ENCODE measurements at places on chromosomes 1 and 21.

DNA sequence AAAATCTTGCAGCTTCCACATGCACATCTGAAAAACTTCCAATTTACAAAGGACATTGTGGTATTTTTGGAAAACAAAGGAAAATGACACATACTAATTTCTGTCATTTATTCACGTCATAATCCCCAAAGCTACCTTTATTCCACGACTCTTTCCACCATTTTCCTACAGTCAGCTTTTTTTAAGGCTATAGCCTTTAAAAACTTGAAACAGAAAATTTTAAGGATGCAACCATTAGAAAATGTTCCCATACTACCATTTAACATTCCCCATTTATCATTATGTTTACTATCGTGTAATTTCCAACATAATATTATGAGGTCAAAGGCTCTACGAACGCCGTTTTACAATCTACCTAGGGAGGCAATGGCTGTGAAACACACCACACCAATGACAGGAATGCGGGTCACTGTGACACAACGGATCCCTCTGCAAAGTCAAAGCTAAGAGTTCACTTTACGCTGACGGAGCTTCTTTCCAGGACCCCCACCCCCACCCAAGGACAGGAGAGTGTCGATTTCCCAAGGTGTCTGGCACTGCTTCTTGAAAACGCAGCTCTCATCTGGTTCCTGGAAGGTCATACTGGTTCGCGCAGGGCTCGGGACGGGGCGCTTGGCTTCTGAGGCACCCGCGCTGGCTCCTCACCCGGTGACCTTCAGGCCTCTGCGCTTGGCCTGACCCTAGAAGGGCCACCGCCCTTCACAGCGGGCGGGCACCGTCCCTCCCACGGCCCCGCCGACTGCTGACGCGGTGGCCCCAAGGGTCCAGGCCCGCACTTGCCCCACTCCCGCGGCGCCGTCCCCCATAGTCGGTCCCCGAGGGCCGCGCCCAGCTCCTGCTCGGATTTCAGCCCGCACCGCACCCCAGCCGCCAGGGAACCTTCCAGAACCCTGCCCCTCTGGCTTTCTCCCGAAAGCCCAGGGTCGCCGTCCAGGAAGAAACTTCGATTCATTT, 50.5 kb upstream of the ATF3 start:
- no peak for DNase-seq

DNA sequence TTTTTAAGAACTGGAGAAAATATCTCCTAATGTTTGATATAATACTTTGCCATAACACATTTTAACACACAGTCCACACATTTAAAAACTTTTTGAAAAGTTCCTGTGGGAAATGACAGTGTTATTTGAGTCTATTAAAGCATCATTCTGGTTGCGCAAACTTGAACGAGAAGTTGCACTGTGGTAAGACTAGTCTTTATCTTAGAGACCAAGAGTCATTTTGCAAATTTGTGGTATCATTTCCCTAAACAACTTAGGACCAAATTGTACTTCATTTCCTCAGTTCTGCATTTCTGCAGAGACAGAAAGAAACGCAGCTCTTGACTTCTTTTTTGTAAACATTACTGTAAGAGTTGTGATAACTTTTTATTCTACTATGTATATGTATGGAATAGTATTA, at the start of gene RGS18:
Gene RGS18 (plus strand): TSS at position 282 of the 400 bp plus-strand sequence. CDS start 176 bp downstream, outside the sequence.
- DNase-seq: no peak

DNA sequence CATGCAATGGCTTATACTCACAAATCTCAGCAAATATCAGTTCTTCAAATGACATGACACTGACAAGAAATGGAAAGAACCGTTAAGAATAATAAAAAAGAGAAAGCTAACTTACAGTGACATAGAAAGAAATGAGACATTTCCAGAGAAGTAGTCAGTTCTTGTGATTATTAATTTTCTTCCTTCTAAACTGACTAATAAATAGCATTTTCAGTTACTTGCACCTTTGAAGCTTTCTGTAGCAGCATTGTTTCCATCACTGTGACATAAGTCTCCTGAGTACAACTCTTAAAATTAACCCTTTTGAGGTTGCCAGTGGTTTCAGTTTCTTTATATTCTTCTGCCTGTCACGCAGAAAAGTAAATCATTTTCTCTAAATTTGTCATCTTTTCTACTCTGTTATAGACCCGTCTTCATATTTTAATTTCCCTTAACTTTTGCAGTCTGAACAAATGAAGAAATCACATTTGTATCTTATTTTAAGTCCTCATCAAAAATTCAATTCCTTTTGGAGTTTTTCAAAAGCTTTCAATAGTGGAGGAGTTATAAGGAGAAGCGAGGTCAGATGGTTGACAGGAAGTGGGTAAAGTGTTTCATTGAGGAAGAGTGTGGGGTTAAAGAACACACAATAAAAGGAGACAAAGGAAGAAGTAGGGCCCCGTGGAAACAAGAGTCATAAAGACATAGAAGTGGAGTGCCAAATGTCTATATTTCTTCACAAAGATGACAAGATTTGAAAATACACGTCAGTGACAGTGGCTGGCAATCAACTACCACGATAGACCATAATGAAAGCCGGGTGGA, 57.9 kb upstream of the S1PR1 start:
- DNase-seq: no peak

DNA sequence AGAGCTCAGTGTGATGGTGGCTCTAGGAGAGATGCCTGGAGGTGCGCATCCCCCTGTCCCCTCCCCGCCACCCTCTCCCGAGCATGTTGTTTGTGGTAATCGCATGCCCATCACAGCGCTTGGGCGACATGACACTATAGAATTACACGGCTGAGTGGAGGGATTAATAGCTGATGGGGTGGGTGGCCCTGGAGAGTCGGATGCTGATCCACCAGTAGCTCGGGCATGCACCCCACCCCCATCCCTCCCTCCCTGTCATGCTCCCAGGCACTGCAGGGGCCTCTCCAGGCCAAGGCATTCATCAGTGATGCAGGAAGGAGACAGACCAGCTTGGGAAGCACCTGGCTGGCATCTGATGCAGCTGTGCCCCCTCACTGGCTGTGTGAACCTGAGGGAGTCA, 159.0 kb upstream of the IGSF21 start:
- no peak for DNase-seq

- DNase-seq: no peak
Observed at GRCh38 chr1:110370827-110371226, 20.0 kb downstream of the SLC16A4 start.

- no peak for DNase-seq
Observed at GRCh38 chr21:33403786-33404585, 773 bp downstream of the IFNGR2 start.

DNA sequence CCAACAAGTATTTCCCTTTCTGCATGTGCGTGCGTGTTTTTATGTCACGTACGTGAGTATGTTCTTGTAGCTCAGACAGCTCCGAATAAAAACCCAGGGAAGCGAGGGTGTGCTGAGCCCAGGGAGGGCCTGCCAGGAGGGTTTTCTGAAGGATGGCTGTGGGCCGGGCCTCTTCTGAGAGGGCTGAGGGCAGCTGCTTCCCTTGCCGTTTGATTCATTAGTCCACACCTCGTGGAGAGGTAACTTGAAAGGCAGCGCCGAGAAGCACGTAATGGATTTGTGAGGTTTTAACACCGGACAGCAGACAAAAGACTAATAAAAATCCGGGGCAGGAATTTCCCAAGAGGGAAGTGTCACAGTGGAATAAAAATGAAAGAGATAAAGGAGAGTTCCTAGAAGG, 29.5 kb downstream of the CD247 start:
- DNase-seq: no peak

- DNase-seq: no peak
Observed at GRCh38 chr1:171799166-171799565, 17.7 kb downstream of the METTL13 start.

GRCh38 chr21:42474043-42474831, 21.8 kb downstream of the RSPH1 start:
- no peak for DNase-seq

- no peak for DNase-seq
Observed at GRCh38 chr1:46158312-46159281, 16.3 kb upstream of the TSPAN1 start.

- DNase-seq: no peak
Observed at GRCh38 chr1:55194851-55195250, 20.3 kb downstream of the USP24 start.

- no peak for DNase-seq
Observed at GRCh38 chr1:111679541-111679940, 59.7 kb downstream of the INKA2 start.

DNA sequence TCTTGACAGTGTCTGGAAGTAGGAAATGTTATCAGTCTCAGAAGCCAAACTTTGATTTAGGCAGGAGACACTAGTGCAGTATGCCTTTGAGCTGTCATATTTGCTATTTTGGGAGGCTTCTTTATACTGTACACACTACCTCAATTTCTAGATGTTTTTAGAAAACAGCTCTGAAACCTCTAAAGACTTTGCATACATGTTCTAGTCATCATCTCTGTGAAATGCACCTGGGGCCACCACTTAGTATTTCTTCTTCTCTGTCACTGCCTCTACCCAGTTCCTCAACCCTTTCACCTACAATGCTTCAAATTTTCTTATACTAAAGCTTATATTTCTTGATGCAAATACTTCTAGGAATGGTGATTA, 29.1 kb upstream of the PLA2G4A start:
- no peak for DNase-seq

- no peak for DNase-seq
Observed at GRCh38 chr1:165407398-165407797, 37.5 kb downstream of the RXRG start.

DNA sequence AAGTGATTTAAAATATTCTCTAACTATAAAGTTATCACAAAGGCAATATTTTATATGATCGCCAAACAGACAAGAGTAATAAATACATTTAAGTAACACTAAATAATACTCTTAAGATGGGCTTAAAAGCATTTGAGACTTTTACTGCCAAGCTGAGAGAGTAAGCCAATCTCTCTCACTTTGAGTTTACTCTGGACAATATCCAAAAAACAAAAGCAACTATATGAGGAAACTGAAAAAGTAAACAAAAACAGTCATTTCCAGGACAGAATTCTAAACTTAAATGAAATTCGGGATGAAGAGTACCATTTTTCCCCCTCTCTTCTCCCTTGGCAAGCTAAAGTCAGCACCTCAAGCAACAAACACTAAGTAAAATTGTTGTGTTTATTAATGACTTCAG, 173.2 kb downstream of the COP1 start:
- DNase-seq: no peak

DNA sequence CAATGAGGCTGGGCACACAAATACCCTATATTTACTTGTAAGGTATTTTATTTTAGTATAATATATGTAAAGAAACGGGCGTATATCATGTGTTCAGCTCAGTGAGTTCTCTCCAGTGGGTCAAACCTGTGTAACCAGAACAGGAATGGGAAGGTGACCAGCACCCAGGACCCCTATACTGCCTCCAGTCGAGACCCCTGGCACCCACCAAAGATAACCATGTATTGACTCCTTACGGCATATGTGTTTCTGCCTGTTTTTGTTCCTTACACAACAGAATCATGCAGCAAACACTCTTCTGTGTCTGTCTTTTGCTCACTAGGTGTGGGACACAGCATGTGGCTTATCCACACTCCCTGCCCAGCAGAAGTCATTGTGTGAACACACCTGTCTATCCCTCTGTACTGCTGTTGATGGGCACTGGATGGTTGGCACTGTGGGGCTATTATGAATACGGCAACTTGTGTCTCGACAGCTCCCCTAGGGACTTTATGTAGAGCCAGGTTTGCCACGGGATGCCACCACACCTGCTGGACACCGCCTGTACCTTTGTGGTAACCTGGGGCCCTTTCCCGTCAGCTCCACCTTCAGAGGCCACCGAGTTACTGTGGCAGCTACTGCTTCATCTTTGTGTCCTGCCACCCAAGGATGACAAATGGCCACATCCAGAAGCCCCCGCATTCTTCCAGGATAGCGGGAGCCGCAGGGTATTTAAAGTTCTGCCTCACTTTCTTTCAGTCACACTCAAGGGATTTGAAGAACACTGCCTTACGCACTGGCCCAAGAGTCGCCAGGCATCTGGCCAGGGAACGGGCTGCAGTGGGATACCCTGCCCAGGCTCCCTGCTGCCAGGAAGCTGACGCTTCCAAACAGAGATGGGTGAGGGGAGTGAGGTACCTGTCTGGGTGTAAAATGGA, 23.5 kb upstream of the C2CD2 start:
- no peak for DNase-seq

DNA sequence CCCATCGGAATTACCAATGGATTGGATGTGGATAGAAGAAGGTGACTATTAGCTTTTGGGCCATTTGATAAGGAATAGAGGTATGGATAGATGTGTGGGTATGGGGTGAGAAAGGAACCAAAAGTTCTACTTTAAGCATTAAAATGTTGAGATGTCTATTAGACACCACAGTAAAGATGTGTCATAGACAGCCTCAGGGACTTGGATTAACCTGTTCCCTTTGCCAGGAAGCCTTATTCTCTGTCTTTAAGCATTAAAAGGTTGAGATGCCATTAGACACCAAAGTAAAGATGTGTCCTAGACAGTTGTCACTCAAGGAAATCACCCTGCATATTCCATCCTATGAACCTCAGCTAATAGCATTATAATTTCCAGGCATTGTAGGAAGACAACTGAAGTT, 11.0 kb upstream of the DENND1B start:
- no peak for DNase-seq

DNA sequence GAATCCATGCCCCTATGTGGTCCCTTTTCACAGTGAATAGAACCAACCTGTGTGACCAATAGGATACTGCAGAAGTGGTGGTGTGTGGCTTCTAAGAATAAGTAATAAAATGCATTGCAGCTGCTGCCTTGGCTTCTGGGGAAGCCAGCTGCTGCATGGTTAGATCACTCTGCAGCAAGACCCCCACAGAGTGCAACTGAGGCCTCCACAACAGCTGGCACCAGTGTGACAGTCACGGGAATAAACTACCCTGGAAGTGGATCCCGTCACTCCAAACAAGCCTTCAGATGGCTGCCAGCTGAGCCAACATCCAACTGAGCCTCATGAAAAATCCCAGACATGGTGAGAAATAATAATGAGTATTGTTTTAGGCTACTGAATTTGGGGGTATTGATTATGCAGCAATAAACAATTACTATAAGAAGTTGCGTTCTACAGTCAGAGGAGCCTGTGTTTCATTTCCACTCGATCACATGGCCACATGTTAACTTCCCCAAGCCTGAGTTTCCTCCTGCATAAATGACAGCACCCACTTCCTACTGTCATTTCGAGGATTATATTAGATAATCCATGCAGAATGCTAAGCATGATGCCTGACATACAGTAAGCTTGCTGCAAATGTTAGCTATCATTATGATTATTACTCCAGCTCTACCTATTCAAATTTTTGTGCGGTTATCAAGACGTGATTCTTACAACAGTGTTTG, 20.8 kb upstream of the COG2 start:
- no peak for DNase-seq

- no peak for DNase-seq
Observed at GRCh38 chr1:22089134-22089571, 36.6 kb downstream of the CDC42 start.

GRCh38 chr21:38661889-38662568, 143.7 kb upstream of the ETS2 start:
- peak; percentile 51 for DNase-seq

DNA sequence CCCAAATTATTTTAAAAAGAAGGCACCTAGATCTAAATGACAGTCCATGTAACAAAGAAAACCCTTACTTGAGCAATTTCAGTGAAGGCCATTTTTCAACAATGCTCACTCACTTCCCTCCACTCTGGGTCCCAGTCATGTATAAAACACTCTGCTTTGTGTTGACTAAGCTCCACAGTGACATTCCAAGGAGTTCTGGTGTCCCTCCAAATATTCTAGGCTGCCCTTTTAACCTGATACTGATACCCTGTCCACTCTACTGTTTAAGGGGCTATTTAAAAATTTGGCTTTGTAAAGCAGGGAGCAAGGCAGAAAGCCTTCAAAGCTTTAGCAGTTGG, 73.6 kb downstream of the GNG12 start:
- no peak for DNase-seq

- DNase-seq: no peak
Observed at GRCh38 chr1:215780139-215780538, 213.0 kb downstream of the KCTD3 start.

- no peak for DNase-seq
Observed at GRCh38 chr1:47821760-47822159, 175.4 kb downstream of the TRABD2B start.
